Renal cortex interstitium (tissue), 15 donors: ENCODE measurements at places on chromosomes 7 and 10. TPM values are rescaled to one million over a fixed set of nuclear protein-coding genes. Genes with fewer than 3 reads are reported as not detected.

GRCh38 chr7:116732788-116733694, 61.0 kb downstream of the MET start:
- DNase-seq = no peak

GRCh38 chr7:2409745-2410414, 6.5 kb downstream of the CHST12 start:
- no peak for DNase-seq

DNA sequence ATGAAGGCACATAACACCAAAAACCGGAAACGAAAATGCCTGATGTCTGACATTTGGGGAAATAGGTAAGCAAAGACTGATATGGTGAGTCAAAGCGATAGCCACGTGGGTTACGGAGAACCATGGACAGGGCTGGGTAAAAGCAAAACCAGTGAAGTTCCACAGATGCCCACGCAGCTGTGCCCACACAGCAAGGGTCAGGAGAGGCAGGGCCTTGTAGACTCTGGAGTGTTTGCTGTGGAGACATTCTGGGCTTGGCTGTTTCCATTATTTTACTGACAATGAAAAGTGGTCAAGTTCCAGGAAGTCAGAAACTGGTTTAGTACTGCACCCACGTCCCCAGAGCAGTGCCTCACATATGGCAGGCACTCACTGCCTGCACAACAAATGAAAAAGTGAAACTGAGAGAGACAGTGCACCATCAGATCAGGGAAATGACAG, 148.7 kb downstream of the ZMYND11 start:
- no peak for DNase-seq

DNA sequence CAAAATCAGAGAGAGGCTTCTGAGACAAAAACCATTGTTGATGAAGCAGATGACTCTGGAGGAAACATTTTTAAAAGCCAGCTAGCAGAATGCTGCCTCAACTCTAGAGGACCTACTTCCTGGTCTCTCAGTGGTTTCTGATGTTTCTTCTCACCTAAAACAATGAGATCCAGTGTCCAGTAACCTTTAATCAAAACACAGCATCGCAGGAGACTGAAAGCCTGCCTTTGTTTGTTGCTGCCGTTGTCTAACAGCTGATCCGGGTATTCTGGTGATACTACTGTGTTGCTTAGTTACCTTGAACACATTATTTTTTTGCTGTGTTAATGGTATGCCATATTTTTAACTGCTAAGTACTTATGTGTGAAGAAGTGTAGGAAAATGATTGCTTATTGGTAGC, 70.9 kb downstream of the WIPF3 start:
- no peak for DNase-seq

The C10orf120 gene
- polyA plus RNA-seq = not detected

DNA sequence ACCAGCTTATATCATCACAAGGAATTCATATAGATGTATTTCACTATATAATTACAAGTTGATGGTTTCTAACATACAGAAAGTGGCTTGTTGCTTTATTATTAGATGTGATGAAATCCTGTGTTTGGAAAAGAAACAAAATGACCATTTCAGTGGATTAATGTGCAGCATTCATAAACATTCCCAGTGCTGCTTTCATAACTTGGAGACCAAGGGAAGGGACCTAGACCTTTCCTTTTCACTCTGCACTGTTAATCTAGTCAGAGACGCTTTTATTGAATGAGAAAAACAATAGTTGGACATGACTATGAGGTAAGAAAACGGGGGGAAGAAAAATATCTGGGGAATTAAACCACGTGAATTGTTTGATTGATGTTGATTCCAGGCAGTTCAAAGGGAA, 160.0 kb downstream of the HDAC9 start:
- DNase-seq = no peak

GRCh38 chr7:41067576-41067975, 635.3 kb downstream of the INHBA start:
- DNase-seq = no peak

DNA sequence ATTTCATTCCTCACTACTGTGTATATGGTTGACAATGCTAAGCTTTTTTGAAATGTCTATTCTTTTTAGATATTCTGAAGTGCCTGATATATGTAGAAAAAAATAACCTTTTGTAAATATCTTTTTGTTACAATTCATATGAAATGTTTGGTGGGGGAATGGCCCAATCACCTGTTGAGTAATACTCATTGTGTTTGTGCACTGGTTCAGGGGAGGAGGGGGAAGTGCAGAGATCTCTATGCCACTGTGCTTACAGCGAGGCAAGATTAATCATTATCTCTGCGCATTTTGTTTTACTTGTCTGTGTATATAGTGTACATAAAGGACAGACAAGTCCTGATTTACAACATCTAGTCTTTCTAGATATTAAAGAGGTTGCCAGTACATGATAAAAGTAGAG, 25.2 kb downstream of the NUP42 start:
- DNase-seq = no peak

GRCh38 chr7:106281585-106282318, 3.0 kb downstream of the NAMPT start:
- no peak for DNase-seq

DNA sequence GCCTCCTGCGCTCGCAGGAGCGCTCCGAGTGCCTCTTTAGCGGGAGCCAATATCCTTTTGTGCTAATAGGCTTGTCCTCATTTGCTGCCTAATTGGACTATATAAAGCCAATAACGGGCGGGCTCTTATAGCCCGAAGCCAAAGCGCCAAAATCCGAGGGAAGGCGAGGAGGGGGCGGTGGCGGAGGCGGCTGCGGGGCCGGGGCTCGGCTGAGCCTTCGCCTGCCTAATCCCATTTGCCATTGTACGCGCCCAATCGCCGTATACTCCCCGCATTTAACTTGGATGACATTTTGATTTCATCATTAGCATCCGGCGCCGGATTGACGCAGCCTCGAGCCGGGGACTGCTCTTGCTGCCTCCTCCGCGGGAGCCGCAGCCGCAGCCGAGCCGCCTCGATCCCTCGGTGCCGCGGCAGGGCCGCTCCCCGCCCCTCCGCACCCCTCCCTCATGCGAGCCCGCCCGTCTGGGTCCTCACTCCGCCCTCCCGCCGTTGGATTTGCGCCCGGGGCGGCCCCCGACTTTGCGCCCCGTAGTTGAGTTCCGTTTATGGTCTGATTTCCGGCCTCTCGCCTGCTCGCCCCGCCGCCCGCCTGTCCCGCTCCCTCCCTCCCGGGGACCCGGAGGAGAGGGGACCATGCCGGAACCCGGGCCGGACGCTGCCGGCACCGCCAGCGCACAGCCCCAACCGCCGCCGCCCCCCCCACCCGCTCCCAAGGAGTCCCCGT, at the start of gene HMX3:
TSS of gene HMX3 (plus strand) at position 556 of the 727 bp plus-strand sequence. CDS start at position 637, 81 bp downstream.
- no peak for DNase-seq

GRCh38 chr10:1378473-1378872, 322.3 kb downstream of the WDR37 start:
- no peak for DNase-seq

The HACD1 gene
- 14.6 TPM for polyA plus RNA-seq

The SMKR1 gene
- 3.4 TPM for polyA plus RNA-seq

- DNase-seq = no peak
These were observed 12.5 kb downstream of the CCNY start for GRCh38 chr10:35348609-35349388.

DNA sequence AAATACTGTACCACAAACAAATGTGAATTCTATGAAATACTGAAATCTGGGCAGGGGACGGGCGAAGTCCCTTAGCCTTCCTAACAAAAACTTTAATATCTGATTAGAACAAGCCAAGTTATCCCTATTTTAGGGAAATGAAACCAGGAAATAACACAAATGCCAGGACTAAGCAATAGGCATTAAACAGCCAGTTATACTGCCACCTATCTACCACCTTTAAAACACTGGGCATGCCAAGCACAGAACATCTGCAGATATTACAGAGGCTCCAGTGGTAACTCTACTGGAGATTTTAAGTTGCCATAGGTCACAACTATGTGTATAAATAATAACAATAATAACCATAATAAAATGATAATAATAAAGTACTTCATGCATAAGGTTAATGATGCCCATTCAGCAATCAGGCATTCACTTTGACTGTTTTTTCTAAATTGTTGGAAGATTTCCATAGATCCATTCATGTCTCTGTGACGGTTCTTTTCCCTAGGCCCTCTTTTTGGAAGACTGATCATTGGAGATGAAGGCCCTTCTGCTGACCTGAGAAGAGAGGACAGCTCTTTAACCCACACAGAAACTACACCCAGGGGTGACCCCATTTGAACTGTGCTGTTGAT, 195.7 kb downstream of the CACNA2D1 start:
- no peak for DNase-seq

DNA sequence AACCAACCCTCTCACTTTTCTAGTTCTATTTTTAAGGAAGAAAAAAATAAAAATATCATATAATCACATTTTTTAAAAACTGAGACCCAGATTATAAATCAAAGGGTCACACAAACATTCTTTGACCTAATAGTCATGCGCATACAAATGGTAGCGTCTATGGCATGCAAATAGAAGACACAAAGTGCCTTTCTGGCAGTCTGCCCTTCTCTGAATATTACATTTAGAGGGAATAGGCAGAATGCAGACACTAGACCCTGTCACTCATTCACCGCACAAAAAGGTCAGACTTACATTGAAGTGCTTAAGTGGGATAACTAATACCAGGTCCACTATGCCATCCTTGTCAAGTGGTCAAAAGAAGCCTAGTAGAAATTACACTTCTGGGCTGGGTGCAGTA, 26.5 kb upstream of the FHIP2A start:
- no peak for DNase-seq

- peak; percentile 36 for DNase-seq
These were observed 5.2 kb downstream of the PHYHIPL start for GRCh38 chr10:59181668-59182067.

The IKZF1 gene
- polyA plus RNA-seq = 0.98 TPM

The DYNC1I1 gene
- polyA plus RNA-seq = 0.31 TPM

The HKDC1 gene
- polyA plus RNA-seq = 34.1 TPM

DNA sequence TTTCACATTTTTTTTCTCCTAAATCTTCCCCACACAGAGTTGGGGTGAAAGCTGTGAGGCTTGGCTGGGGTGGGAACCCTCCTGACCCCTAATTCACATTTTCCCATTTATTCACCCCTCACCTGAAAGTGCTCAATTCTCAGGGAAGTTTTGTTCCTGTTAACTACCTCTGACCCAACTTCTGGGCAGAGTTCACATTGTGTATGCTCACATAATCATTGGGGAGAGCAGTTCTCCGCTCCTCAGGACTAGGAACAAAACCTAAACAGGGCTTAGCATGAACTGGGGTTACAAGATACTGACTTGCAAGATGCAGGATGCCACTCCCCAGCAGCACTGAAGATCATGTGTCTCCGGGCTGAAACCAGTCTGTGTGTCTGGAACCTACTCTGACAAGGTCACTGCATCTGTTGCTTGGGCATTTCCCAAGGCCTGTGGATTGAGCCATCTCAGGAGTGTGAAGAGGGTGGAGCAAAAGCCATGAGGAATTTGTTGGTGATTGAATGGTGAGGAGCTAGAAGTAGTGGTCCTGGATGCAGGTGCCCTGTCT, 258.1 kb upstream of the IGFBP3 start:
- no peak for DNase-seq

GRCh38 chr10:89793649-89794254, 92.4 kb downstream of the KIF20B start:
- DNase-seq = peak; percentile 67

The FFAR4 gene
- not detected for polyA plus RNA-seq

DNA sequence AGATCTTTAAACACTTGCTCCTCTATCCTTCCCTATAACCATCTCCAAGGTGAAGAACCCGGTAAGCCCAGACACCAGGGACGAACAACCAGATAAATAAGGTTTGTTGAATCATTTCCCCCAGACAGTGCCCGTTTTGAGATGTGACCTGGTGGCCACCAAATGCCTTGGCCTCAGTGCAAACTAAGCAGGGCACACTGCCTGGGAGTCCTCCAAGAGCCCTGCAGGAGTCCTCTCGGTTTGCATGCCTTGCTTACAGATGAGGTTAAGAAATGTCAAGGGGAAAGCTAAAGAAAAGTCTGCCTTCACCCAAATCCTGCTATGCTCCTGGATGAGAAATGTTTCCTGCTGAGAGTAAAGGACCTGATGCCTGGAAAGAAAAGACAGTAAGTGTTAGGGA, 31.6 kb downstream of the SLIT1 start:
- DNase-seq = no peak

DNA sequence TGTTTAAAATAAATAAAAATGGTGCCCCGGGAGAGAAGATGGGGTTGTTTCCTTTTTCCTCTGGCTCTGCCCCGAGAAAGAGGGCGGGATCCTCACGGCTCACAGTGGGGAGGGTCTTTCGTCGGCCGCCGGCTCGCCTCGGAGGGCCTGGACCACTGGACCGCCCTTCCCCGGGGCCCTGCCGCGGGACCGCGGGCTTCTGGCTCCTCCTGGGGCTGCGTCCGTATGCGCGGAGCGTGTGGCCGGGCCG, 3.5 kb upstream of the IGF2BP3 start:
- no peak for DNase-seq

DNA sequence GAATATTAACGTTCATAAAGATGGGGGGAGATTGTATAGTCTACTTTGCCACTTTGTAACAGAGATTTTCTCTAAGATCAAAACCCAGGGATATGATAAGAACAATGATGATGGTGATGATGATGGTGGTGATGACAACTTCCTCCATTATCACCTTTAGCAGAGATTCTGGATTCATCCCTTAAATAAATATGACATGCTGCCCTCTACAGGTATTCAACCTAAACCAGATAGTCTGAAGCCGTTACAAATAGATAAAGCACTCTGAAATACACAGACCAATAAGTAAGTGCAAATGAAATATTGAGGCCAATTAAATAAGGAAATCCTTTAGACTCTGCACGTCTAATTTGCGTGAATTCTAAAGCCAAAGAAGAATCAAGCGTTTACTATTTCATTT, 211.5 kb downstream of the CREB5 start:
- DNase-seq = no peak

GRCh38 chr7:121572615-121573014, 176.5 kb upstream of the FAM3C start:
- DNase-seq = no peak

DNA sequence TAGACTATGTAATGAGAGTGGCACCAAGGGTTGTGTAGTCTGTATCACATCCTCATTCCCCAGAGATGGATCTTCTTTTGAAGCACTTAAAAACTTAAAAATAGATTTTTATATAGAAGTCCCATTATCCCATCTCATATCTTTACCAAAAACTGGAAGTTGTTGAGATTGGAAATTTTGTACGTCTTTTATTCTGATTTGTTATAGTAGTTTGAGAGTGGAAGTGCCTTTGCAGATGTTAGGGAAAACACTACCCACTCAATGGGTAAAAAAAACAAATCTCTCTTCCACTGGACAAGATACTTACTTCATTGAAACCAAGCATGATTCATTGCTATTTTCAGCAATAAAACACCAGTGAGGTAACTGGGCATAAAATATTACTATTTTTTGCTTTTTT, 184.4 kb downstream of the MACC1 start:
- DNase-seq = no peak

The ARHGAP22 gene
- polyA plus RNA-seq = 1.2 TPM
